HT1080 (cell line): ENCODE measurements at places on chromosomes 3 and 15. TPM values are rescaled to one million over a fixed set of nuclear protein-coding genes. Genes with fewer than 3 reads are reported as not detected.

Gene PTPN9
- 24.0 and 28.3 TPM in 2 replicates for total RNA-seq

Gene IL17RB
- not detected in 2 replicates for total RNA-seq

Gene SKIC8
- total RNA-seq, result 87.7 and 90.9 TPM in 2 replicates

Gene SMCO1
- 0.14 TPM in 1 of 2 replicates, not detected in the other for total RNA-seq

Gene ARRDC4
- total RNA-seq, result 0.10 and 0.74 TPM in 2 replicates

Gene SELENOT
- 239 and 348 TPM in 2 replicates for total RNA-seq

Gene DUOXA1
- 0.06 and 0.30 TPM in 2 replicates for total RNA-seq

Gene SKOR1
- not detected in 2 replicates for total RNA-seq

Gene PIGBOS1
- 13.0 and 15.4 TPM in 2 replicates for total RNA-seq

Gene ASB14
- total RNA-seq, result 0.20 TPM in 1 of 2 replicates, not detected in the other

Gene SLC2A2
- total RNA-seq, result not detected in 2 replicates

DNA sequence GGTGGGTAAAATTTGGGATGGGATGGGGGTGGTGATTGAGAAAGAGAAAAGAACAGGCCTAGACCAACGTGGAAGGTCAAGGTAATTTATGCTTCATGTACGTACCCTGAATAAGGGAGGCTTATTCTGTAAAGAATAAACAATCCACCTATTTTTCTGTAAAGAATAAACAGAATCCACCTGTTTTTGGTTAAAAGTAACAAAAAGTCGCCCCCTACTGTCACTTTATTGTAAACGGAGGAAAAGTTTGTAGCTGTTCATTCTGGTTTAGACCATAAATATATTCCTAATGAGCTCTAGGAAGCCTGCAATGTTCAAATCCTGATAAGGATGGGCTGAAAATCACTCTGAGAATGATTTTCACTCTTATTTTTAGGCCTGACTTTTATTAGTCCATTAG lies 23.5 kb upstream of the SQOR start:
- DNase-seq, result peak; percentile 23

- peak; percentile 15 for DNase-seq
Observed at GRCh38 chr3:29307295-29307694, 26.4 kb downstream of the RBMS3 start.

DNA sequence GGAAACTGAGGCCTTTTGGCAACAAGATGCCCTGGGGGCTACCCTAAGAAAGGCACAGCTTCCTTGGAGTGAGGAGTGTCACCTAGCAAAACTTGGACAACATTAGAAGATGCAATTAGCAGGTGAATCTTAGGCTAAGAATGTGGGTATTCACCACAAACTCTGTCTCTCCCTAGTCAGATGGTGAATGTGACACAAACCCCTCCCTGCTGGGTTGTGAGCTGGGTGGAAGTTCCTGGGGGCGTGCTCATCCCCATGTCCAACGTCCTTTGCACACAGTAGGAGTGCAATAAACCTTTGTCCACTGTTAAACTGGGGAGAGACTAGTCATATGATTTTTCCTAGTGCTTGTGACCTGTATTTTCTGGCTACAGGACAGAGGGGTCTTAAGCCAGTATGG lies 67.1 kb upstream of the SH3GL3 start:
- DNase-seq, result peak; percentile 81

DNA sequence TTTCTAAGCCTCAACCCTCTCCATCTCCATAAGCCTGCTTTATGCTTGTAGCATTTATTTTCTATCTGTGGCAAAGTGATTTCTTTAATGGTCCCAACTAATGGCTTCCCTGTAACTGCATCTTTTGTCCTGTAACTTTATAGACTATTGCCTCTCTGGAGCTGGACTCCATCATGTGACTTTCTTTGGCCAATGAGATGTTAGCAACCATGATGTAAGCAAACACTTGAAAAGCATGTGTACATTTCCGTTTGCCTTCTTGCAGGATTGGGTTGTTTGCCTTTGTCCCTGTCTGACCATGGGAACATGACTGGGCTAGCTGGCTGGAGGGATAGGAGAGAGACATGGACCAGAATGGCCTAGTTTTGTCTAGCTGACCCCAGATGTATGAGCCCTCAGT lies 106.0 kb upstream of the LRIG1 start:
- no peak for DNase-seq

DNA sequence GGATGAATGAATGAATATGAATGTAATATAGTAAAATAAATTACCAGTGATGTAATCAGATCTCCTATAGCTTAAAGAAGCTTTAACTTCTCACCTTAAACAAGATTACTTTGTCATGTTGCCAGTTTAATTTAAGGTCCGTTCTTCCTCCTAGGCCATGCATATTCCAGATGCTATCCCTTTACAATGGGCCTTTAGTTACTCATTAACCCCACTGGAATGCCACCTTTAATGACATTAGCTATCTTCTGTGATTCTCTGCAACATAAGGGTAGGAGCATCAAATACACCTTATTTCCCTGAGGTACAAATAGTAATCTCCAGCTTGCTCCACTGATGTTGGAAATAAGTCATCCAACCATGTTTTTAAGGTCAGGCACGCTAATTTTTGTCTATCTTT lies 63.0 kb upstream of the TIMP4 start:
- DNase-seq, result no peak

DNA sequence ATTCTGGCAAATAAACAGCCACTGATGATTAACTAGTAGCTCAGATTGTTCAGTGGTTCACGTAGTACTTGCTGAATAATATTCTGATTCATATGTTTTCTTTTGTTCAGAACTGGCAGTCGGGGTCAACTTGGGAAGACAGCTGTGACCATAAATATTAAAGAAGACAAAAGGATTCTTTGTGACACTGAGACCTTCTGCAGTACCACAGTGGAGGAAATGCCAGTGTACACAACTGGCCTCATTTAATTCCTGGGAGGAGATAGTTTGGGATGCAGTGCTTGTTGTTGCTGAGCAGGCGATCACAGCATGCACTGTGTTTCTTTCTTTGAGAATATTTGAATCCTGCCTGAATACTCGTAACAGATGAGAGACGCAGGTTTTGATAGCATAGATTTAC lies 26.7 kb upstream of the MCF2L2 start:
- DNase-seq, result peak; percentile 96

DNA sequence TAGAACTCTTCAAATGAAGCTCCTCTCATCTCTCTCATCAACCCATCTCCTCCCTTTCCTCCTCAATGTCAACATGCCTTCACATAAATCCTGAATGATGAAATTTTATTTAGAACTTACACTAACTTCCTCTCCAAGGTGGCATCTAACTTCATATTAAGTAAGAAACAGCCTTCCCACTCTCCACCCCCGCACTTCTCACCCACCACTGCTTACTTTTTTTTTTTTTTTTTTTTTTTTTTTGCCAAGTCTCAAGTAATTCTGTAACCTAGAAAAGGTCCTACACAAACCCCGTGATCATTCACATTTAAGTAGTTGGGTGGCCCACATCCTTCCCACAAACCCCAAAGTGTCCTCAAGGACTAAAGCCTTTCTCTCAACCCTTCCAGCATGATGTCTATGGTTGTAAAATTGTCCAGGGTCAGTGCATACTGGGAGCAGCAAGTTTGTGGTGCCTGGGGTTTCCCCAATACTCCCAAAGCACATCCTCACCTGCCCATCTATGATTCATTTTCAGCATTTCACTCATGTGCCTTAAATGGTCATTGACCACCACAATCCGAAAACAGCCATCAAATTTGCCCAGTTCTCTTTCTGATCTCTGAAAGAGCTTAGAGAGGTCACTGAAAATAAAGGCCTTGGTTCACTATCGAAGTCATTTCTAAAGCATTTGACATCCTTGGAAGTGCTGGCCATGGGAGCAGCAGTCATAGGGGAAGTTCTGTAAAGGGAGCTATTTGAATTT lies 47.2 kb downstream of the CD86 start:
- no peak for DNase-seq

- DNase-seq, result peak; percentile 17
Observed at GRCh38 chr15:32936283-32936918, 218.6 kb downstream of the GREM1 start.

- DNase-seq, result no peak
Observed at GRCh38 chr15:66786708-66787488, 84.9 kb downstream of the SMAD6 start.

DNA sequence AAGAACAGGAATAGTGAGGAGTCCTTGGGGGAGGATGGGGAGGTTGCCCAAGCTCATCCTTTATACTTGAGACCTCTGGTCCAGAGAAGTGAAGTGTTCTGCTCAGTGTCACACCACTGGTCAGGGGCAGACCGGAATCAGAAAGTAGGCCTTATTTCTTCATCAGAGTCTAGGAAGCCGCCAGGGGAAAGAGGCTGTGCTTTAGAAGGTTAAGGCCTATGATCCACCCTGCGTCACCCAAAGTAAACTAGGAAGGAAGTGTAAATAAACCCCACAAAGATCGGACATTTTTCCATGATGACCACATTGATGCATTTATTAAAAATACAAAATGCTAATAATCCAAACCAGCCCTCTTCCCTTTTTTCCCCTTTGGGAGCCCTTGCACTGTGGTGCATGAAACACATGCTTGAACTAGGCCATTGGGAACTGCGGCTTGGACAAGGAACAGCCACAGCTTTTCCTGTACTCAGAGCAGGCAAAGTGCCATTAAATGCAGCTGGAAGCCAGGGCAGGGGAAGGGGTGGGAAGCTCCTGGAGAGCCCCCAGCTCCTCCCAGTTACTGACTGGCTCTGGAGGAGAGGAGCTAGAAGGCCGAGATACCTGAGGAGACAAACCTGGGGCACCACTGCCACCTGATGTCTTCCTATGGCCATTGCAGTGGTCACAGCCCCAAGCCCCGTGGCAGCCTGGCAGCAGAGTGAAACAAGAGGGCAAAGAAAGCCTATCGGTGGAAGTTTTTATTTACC lies 37.0 kb downstream of the CDC25A start:
- DNase-seq, result peak; percentile 83

DNA sequence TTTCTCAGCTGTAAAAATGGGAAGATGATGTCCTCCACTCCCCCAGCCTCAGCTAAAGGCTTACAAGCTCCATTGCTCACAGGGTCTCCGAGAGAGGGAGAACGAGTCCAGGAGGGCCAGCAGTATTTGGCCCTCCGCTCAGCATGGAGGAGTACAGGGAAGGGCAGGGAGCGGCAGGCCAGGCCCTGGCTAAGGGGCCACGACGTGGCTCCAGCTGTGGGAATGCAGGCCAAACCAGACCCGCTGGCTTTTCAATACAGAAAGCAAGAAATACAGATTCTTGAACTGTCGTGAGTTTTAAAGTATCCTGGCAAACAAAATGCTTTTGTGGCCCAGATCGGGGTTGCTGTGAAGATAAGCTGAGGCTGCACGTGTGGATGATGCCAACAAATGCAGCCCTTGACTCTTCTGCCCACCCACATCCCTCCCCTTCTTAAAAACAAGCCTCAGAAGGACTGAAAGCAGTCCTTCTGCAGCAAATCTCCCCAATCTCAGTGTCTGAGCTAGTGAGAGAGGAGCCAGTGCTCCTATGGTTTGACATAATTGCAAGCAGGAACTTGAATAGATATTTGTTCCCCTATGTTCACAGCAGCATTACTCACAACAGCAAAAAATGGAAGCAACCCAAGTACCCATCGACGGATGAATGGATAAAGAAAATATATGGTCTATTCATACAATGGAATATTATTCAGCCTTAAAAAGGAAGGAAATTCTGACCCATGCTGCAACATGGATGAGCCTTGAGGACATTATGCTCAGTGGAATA lies 18.5 kb upstream of the FBLN2 start:
- DNase-seq, result no peak

DNA sequence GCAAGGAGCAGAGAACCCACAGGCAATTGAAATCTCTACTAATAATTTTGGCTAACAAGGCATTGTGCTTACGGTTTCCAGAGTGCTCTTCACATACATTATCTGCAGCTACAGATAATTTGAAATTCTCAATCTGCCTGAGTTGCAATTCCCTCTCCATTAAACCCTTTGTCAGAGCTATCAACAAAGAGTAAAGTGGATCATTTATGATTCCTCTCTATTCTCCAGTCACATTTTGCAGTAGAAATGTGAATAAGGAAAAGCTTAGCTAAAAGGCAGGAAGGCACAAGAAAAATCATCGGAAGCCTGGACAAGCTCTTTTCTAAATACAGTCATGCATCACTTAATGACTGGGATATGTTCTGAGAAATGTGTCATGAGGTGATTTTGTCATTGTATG lies 49.6 kb downstream of the FAM98B start:
- DNase-seq, result no peak

- DNase-seq, result no peak
Observed at GRCh38 chr3:184078851-184079250, 18.0 kb upstream of the HTR3E start.

GRCh38 chr3:193843474-193844301 lies 250.7 kb downstream of the OPA1 start:
- DNase-seq, result no peak

DNA sequence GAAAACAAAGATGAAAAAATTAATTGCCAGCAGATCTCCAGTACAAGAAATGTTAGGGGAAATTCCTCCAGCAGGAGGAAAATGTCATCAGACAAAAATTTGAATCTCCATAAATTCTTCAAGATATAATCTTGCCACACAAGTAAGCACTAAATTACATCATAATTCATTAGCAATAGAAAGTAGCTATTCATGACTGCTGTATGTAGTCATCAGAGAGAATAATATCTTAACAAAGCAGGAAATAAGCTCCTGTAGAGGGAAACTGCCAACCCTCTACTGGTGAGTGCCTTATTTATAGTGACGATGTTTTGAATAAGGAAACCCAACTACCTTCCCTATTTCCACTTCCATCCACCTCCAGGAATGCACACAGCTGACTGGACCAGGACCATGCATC lies 15.8 kb upstream of the SLC27A2 start:
- peak; percentile 41 for DNase-seq

DNA sequence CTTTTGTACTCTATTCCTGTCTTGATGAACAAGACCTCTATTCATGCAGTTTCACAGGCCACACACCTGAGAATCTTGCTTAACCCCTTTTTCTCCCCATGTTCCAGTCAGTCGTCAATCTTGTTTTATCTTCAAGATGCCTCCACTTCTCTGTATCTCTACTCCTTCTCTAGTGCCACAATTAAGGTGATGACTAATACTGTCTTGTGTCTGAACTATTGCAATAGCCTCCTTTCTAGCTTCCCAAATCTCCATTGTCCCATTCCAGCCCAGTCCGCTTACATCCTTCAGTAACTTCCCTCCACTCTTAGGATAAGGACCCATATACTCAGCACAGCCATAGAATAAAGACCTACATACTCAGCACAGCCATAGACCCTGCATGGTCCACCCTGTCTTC lies 24.7 kb downstream of the CHST14 start:
- no peak for DNase-seq

DNA sequence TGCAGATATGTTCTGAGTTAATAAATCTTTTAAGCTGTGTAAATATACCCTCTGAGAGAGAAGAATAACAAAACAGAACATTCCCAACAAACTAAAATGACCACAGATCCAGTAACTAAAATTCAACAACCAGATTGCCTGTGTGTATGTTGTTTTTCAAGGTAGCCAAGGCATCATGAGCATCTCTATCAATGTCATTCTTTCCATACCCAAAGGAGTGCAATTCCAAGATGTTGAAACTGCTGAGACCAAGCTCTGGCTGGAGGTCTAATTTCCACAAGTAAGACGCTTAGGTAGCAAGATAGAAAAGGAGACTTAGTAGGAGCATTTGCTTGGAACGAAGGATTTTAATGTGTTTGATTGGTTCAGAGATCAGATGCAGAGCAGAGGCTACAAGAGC lies 276.3 kb downstream of the RBMS3 start:
- no peak for DNase-seq

GRCh38 chr3:136186344-136186743 lies 9.8 kb downstream of the MSL2 start:
- DNase-seq, result peak; percentile 26

- DNase-seq, result peak; percentile 86
Observed at GRCh38 chr15:74196175-74196574, 6.4 kb downstream of the STRA6 start.
